ENCODE measurements at places on chromosomes 5 and 9. TPM values are rescaled to one million over a fixed set of nuclear protein-coding genes. Genes with fewer than 3 reads are reported as not detected.

The SGTB gene
- total RNA-seq, result 18.7 TPM

The SPACA9 gene
- total RNA-seq, result 1.3 TPM

The ADRB2 gene
- total RNA-seq, result 0.26 TPM

The PCSK1 gene
- 2.0 TPM for total RNA-seq

The PCDHA13 gene
- 1.0 TPM for total RNA-seq

The GABRA6 gene
- total RNA-seq, result not detected

The WDR31 gene
- 0.72 TPM for total RNA-seq

All from H9 (cell line).